Thoracic aorta (tissue), 2 donors: ENCODE measurements at places on chromosomes 7 and 10. TPM values are rescaled to one million over a fixed set of nuclear protein-coding genes. Genes with fewer than 3 reads are reported as not detected.
A peak's percentile ranks its signal among the peaks of the same experiment; 100 is the strongest.

PPP1R17 gene
- not detected for total RNA-seq

CLCN1 gene
- total RNA-seq, result not detected

PCLO gene
- total RNA-seq, result 0.95 TPM

CPVL gene
- total RNA-seq, result 21.0 TPM

ERVW-1 gene
- total RNA-seq, result not detected

PNLIPRP2 gene
- 2.3 TPM for total RNA-seq

NRP1 gene
- 66.9 TPM for total RNA-seq

VGF gene
- total RNA-seq, result not detected

CNTNAP2 gene
- not detected for total RNA-seq

CHST15 gene
- total RNA-seq, result 34.0 TPM

ZKSCAN5 gene
- 5.1 TPM for total RNA-seq

PLEKHS1 gene
- total RNA-seq, result 0.14 TPM

GIMAP8 gene
- 13.4 TPM for total RNA-seq

WIPF3 gene
- total RNA-seq, result 2.4 TPM

DNA sequence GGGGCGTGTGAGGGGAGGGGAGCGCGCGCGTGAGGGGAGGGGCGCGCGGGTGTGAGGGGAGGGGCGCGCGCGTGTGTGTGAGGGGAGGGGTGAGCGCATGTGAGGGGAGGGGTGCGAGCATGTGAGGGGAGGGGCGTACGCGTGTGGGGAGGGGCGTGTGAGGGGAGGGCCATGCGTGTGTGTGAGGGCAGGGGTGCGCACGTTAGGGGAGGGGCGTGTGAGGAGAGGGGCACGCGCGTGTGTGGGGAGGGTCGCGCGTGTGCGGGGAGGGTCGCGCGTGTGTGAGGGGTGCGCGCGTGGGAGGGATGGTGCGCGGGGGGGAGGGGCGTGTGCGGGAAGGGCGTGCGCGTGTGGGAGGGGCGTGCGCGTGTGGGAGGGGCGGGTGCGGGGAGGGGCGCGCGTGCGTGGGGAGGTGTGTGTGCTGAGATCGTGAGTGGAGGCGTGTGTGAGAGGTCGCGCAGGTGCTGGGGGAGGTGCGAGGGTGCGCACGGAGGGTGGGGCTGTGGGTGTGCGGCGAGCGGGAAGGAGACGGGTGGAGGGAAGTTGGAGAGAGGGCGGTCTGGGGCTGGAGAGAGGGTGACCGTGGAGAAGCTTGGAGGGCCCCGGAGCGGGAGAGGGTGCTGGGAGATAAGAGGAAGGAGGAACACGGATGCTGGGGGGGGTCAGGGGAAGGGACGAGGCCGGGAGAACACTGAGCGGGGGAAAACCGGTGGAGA, 19.7 kb downstream of the MXI1 start:
- peaks cover 5% of the 10 kb centered on the region for H3K36me3 ChIP-seq
- DNase-seq, result peak; percentile 40
- peak overlapping the region; percentile 91 for H3K4me3 ChIP-seq
- peaks cover 67% of the 10 kb centered on the region for H3K4me1 ChIP-seq
- no peaks in the 10 kb centered on the region for H3K27me3 ChIP-seq
- peak overlapping the region; percentile 85 for H3K27ac ChIP-seq

- no peaks in the 10 kb centered on the region for H3K27me3 ChIP-seq
- H3K36me3 ChIP-seq, result peaks cover 7% of the 10 kb centered on the region
- peak overlapping the region; percentile 4 for H3K4me3 ChIP-seq
- peak overlapping the region; percentile 59 for H3K27ac ChIP-seq
- no peak for DNase-seq
Measured at GRCh38 chr10:297567-297966, 162.3 kb downstream of the ZMYND11 start.

- no peak for DNase-seq
- H3K27me3 ChIP-seq, result no peaks in the 10 kb centered on the region
- H3K36me3 ChIP-seq, result no peaks in the 10 kb centered on the region
- H3K4me3 ChIP-seq, result no peak overlapping the region
- no peaks in the 10 kb centered on the region for H3K4me1 ChIP-seq
Measured at GRCh38 chr10:52877451-52877850, 104.9 kb upstream of the MBL2 start.

DNA sequence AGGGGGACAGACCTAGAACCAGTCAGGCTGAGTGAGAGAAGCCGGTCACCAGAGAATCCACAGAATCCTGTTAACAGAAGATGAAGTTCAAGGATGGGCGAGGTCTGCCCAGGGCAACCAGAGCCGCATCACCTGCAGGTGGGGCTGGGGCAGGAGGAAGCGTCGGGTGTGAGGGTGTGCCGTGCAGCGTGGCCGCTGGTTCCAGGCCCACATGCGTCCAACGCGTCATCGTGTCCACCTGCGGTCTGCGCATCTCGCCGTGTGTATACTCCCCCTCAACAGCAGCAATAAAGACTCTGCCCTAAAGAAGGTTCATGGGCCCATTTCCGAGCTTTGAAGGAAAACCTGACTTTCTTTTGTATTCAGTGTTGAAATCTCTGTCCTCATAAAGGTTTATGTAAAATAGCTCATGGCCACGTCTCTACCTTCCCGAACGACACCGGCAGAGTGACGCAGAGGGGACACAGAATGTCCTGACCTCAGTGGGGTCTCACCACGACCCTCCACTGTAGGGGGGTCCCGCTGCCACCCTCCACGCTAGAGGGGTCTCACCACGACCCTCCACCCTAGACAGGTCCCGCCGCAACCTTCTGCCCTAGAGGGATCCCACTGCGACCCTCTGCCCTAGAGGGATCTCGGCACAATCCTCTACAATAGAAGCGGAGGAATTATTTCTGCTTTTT, 446.9 kb downstream of the PTPRN2 start:
- no peak for DNase-seq
- H3K36me3 ChIP-seq, result no peaks in the 10 kb centered on the region
- H3K4me3 ChIP-seq, result no peak overlapping the region
- no peaks in the 10 kb centered on the region for H3K4me1 ChIP-seq
- H3K27ac ChIP-seq, result no peak overlapping the region

- no peak for DNase-seq
- peak overlapping the region; percentile 72 for H3K4me3 ChIP-seq
- no peak overlapping the region for H3K27ac ChIP-seq
Measured at GRCh38 chr10:100482181-100482833, 19.5 kb downstream of the WNT8B start.

- no peaks in the 10 kb centered on the region for H3K27me3 ChIP-seq
- H3K4me3 ChIP-seq, result no peak overlapping the region
- no peak overlapping the region for H3K27ac ChIP-seq
- H3K4me1 ChIP-seq, result no peaks in the 10 kb centered on the region
- H3K36me3 ChIP-seq, result no peaks in the 10 kb centered on the region
Measured at GRCh38 chr7:105336009-105336408, 52.7 kb downstream of the SRPK2 start.

- no peak overlapping the region for H3K27ac ChIP-seq
- H3K27me3 ChIP-seq, result no peaks in the 10 kb centered on the region
- no peaks in the 10 kb centered on the region for H3K36me3 ChIP-seq
Measured at GRCh38 chr7:135342887-135343286, 109.2 kb downstream of the STRA8 start.

DNA sequence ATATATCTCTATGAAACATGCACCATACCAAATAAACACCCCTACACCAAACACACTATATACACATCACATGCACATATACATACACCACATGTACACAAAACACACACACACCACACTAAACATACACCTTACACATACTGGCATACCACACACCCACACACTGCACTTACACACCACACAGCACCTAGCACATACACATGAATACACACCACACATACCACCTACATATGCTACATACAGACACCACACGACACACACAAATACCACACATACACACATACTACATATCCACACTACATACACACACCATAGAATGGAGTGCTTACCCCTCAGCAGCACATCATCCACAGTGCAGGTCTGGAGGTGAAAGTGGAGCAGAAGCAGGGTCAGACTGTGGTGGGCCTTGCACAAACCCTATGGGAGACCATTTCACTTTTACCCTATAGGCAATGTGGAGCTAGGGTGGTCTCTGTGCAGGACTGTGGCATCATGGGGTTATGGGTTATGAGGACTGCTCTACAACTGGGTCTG, 64.6 kb downstream of the WDFY4 start:
- H3K27me3 ChIP-seq, result no peaks in the 10 kb centered on the region
- no peaks in the 10 kb centered on the region for H3K4me1 ChIP-seq
- H3K36me3 ChIP-seq, result no peaks in the 10 kb centered on the region
- H3K27ac ChIP-seq, result no peak overlapping the region

GRCh38 chr10:83603708-83604107, 535.6 kb upstream of the GHITM start:
- H3K4me3 ChIP-seq, result no peak overlapping the region
- H3K27ac ChIP-seq, result no peak overlapping the region
- no peak for DNase-seq
- no peaks in the 10 kb centered on the region for H3K36me3 ChIP-seq

- H3K27ac ChIP-seq, result no peak overlapping the region
- no peaks in the 10 kb centered on the region for H3K36me3 ChIP-seq
- no peak for DNase-seq
- no peaks in the 10 kb centered on the region for H3K27me3 ChIP-seq
- no peaks in the 10 kb centered on the region for H3K4me1 ChIP-seq
Measured at GRCh38 chr7:21616091-21616490, 73.3 kb downstream of the DNAH11 start.

GRCh38 chr7:38294926-38295325, 21.5 kb upstream of the TARP start:
- no peaks in the 10 kb centered on the region for H3K27me3 ChIP-seq
- H3K4me1 ChIP-seq, result no peaks in the 10 kb centered on the region
- no peak overlapping the region for H3K27ac ChIP-seq
- H3K36me3 ChIP-seq, result no peaks in the 10 kb centered on the region

GRCh38 chr10:46545861-46546590, 10.4 kb downstream of the GPRIN2 start:
- no peak overlapping the region for H3K27ac ChIP-seq
- no peaks in the 10 kb centered on the region for H3K27me3 ChIP-seq
- H3K4me1 ChIP-seq, result peaks cover 7% of the 10 kb centered on the region
- no peak overlapping the region for H3K4me3 ChIP-seq

- peak overlapping the region; percentile 96 for H3K27ac ChIP-seq
- no peaks in the 10 kb centered on the region for H3K27me3 ChIP-seq
- H3K36me3 ChIP-seq, result peaks cover 37% of the 10 kb centered on the region
- no peak for DNase-seq
- peak overlapping the region; percentile 91 for H3K4me3 ChIP-seq
Measured at GRCh38 chr10:103448746-103449145, 3.4 kb downstream of the CALHM2 start.

DNA sequence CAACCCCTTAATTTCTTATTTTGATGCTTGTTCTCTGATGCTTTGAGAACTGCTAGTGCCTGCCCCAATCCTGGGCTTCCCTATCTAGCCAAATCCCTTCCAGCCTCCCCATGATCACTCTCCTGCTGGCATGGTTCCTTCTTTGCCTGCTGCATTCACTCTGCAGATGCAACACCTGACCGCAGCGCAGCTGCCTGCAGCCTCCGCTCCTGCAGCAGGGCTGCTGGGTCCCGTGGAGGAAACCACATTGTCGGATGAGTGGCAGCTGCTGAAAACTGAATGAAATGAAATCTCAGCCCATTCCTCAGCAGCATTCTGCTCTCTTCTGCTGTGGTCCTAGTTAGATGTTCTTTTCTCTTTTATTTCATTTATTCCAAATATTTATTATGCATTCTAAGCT, 320.3 kb downstream of the CCDC3 start:
- H3K27ac ChIP-seq, result no peak overlapping the region
- H3K36me3 ChIP-seq, result no peaks in the 10 kb centered on the region
- no peak for DNase-seq
- H3K27me3 ChIP-seq, result no peaks in the 10 kb centered on the region
- no peak overlapping the region for H3K4me3 ChIP-seq
- H3K4me1 ChIP-seq, result no peaks in the 10 kb centered on the region

DNA sequence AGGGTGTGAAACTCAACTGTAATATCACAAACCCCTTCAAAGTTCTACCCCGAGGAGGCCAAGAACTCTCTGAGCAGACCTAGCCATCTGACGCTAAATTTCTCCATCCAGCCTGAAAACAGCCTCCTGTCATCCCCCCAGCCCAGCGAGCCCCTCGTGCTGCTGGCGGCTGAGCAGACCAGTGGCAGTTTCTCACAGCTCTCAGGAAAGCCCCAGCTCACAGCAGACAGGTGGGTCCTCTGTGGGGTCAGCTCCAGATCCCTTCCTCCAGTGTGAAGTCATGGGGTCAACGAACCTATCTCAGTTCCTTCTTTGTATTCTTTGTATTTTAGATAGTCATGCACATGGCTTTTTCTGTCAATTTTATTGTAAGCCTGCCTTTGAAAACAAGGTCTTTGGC, 7.8 kb downstream of the GARIN1A start:
- no peaks in the 10 kb centered on the region for H3K36me3 ChIP-seq
- H3K4me3 ChIP-seq, result no peak overlapping the region
- no peaks in the 10 kb centered on the region for H3K27me3 ChIP-seq
- H3K4me1 ChIP-seq, result no peaks in the 10 kb centered on the region
- DNase-seq, result no peak

DNA sequence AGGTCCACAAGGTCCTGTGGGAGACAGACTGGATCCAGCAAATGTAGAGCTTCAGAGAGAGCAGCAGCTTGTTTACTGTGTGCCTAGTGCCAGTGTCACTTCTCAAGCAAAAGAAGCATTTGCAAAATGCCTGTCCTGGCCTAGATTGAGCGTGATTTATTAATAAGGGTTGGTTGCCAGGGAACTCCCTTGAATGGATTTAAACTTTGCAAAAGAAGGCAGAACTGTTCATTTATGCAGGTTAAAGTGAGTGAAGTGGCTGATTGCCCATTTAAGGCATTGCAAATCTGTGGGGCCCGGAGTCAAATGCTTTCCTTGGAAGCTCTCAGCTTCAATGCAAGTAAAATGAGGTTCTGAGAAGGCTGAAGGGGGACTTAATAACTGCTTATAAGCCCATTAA, 71.3 kb downstream of the CDHR3 start:
- H3K27ac ChIP-seq, result no peak overlapping the region
- H3K36me3 ChIP-seq, result no peaks in the 10 kb centered on the region
- no peaks in the 10 kb centered on the region for H3K27me3 ChIP-seq
- no peaks in the 10 kb centered on the region for H3K4me1 ChIP-seq

- no peak overlapping the region for H3K27ac ChIP-seq
- no peak overlapping the region for H3K4me3 ChIP-seq
- H3K36me3 ChIP-seq, result no peaks in the 10 kb centered on the region
- no peak for DNase-seq
- H3K4me1 ChIP-seq, result no peaks in the 10 kb centered on the region
Measured at GRCh38 chr7:147894271-147894670, 696.3 kb upstream of the C7orf33 start.

GRCh38 chr10:19713800-19714525, 102.3 kb upstream of the PLXDC2 start:
- H3K27ac ChIP-seq, result no peak overlapping the region
- peaks cover 4% of the 10 kb centered on the region for H3K4me1 ChIP-seq
- peak overlapping the region; percentile 64 for H3K4me3 ChIP-seq

- no peak overlapping the region for H3K27ac ChIP-seq
- no peaks in the 10 kb centered on the region for H3K27me3 ChIP-seq
- no peaks in the 10 kb centered on the region for H3K36me3 ChIP-seq
- DNase-seq, result peak; percentile 27
Measured at GRCh38 chr7:116630932-116631671, 40.9 kb upstream of the MET start.
